Endothelial cell of umbilical vein (primary cell): ENCODE measurements at places on chromosomes 3 and 15.

DNA sequence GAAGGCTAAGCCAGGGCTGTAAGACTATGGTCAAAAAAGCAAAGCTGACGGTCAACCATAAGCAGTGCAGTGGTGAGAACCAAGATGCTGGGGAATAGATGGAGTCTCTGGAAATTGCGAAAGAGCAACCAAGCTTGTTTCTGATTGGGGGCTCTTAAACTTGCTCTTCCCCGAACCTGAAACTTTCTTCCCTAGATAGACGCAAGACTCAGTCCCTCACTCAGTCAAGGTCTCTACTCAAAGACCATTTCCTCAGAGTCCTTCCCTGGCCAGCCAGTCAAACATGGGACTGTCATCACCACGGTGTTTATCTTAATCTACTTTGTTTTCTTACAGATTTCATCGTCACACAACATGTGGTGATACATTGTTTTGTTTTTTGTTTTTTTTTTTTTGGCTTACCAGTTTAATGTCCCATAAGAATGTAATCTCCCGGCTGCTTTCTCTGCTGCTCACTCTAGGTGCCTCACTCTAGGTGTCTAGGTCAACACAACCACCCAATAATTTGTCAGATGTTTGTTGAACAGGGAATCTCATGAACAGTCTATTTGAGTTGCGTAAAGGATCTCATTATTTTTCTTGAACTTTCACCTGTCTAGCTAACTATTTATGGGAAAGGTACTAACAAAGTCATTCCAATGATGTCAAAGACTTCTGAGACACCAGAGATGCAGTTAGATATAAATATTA is 495.4 kb downstream of the FOXP1 start:
- DNase-seq = no peak

DNA sequence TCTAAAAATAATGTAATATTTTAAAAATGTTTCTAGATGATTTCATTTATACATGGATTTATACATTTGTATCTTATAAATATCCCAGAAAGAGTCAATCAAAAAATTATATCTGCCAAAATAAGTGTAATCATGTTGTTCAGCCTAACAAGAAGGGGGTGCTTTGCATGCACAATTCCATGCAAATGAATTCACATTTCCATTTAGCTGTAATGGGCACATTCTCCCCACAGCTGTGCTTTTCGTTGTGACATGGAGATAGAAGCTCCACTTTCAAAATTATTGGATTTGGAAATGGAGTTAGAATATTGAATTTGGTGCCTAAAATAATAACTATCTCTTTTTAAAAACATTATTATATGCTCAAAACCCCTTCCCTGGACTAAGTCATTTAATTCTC is 270.6 kb downstream of the PTPRG start:
- no peak for DNase-seq

GRCh38 chr3:16477056-16477455 is 36.4 kb downstream of the RFTN1 start:
- no peak for DNase-seq

DNA sequence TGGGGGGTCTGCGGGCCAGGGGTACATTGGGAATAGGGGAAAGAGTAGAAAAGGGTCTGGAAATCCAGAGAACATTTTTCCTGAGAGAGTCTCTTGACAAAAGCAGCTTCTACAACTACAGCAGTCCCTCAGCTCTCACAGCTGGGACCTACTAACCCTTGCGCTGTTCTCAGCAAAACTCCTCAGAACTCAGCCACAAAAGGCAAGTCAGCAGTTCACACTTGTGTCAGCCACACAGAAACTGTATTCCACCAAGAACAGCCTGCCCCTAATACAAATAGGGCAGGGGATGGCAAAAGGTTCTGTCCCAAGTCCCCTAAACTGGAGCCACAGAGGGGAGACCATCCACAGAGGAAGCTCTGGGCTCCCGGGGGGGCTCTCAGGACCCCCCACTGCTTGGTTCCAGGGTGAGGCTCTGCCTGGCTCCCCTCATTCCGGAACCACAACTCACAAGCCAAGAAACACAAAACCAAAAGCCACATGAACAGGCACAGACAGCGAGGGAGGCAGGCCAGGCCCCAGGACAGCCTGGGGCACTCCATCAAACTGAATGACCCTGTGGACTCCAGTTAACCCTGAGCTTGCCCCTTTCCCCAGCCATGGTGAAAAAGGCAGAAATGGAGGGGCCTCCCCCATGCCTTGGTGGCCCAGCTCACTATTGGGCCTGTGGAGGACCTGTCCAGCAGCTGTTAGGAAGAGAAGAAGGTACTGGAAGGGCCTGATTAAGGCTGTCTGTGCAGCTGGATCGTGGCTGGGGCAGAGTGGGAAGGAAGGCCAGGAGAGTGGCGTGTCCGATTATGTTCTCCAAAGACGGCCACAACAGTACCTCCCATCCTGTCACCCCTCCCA is 162.0 kb downstream of the CHSY1 start:
- DNase-seq = no peak

GRCh38 chr15:100372739-100373119 is 31.0 kb upstream of the ADAMTS17 start:
- DNase-seq = no peak

GRCh38 chr15:77940381-77940947 is 137.0 kb downstream of the TBC1D2B start:
- DNase-seq = no peak

GRCh38 chr3:143330296-143330868 is 210.8 kb downstream of the CHST2 start:
- no peak for DNase-seq

GRCh38 chr3:194404365-194405140 is 5.5 kb upstream of the GP5 start:
- DNase-seq = peak; percentile 69

GRCh38 chr3:50267280-50267913 is 1.6 kb upstream of the SEMA3B start:
- no peak for DNase-seq

GRCh38 chr3:5917932-5918331 is 730.4 kb downstream of the EDEM1 start:
- no peak for DNase-seq

GRCh38 chr3:70703305-70704102 is 391.1 kb upstream of the MDFIC2 start:
- DNase-seq = peak; percentile 47

GRCh38 chr15:31358163-31358562 is 31.5 kb downstream of the KLF13 start:
- DNase-seq = no peak
